Hepatic stellate cell (primary cell): ENCODE measurements at places on chromosomes 12 and 14.
A peak's percentile ranks its signal among the peaks of the same experiment; 100 is the strongest.

GRCh38 chr12:117671734-117672133, 297.1 kb downstream of the KSR2 start:
- DNase-seq, result no peak

- no peak for DNase-seq
Measured at GRCh38 chr14:54845641-54846040, 57.0 kb downstream of the GCH1 start.

GRCh38 chr12:53956914-53957536, 2.3 kb downstream of the HOXC12 start:
- no peak for DNase-seq

DNA sequence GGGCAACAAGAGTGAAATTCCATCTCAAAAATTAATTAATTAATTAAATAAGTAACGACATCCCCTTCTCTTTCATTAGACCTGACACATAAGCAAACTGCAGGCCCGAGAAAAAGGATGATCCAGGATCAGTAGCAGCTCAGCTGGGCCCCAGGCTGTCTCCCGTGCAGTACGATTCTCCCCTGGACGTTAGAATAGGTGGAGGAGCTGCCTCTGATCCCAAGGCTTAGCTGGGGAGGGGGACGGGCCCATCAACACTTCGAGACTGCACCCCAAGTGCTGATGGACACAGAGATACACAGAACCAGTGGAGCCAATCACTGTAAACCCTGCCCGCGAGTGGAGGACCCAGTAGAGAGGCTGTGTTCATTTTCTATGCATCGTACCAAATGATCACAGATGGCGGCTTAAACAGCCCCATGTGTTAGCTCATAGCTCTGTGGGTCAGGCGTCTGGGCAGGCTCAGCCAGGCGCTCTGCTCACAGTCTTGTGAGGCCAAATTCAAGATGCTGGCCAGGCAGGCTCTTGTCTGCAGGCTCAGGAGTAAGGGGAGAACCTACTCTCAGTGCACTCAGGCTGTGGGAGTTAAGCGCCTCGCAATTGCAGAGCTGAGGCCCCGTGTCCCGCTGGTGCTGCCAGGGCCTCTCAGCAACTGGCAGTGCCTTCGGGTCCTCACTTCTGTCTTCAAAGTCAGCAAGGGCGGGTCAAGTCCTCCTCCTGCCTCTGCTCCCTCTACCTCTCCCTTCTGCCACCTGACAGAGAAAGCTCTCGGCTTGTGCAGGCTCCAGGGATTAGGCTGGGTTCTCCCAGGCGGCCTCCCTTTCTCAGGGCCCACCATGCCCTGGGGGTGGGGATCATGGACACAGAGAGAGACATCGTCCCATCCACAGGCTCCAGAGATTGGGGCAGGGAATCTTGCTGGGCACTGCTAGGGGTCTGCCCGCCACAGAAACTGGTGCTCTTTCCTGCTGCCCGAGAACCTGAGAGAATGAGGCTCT, 26.4 kb downstream of the RIMBP2 start:
- no peak for DNase-seq

GRCh38 chr14:99568567-99569560, 35.1 kb downstream of the CCDC85C start:
- DNase-seq, result peak; percentile 38

- no peak for DNase-seq
Measured at GRCh38 chr12:68455691-68456345, 123.7 kb upstream of the MDM1 start.

DNA sequence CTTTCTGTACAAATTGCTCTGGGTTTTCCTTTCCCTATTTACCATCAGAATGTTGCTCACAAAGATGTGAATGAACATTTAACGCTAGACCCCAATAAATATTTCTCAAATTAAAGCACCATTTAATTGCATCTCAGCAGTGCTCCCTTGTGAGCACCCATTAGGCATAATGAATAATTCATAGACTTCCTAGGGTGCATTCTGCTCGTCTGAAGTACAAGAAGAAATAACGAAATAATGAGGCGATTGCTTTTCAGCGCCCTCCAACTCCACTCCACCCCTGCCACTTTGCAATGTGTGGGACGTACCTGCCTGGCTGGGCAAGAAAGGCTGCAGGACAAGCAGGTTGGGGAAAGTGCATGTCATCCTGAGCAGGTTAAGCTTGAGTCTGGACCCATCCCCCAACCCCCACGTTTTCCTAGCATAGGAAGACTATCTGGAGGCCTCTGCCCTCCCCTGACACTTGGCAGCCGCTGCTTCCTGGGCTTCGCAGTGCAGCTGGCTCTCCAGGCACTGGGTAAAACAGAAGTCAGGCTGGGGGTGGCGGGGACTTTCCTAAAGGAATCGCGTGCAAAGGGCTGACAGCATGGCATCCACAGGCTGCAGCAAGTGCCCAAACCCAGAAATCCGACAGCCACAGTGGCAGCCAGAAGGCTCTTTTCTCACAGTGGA, 253.7 kb downstream of the DUSP6 start:
- DNase-seq, result no peak

GRCh38 chr12:98417266-98417665, 98.1 kb upstream of the TMPO start:
- no peak for DNase-seq
